ENCODE measurements at places on chromosomes 6 and 20.

DNA sequence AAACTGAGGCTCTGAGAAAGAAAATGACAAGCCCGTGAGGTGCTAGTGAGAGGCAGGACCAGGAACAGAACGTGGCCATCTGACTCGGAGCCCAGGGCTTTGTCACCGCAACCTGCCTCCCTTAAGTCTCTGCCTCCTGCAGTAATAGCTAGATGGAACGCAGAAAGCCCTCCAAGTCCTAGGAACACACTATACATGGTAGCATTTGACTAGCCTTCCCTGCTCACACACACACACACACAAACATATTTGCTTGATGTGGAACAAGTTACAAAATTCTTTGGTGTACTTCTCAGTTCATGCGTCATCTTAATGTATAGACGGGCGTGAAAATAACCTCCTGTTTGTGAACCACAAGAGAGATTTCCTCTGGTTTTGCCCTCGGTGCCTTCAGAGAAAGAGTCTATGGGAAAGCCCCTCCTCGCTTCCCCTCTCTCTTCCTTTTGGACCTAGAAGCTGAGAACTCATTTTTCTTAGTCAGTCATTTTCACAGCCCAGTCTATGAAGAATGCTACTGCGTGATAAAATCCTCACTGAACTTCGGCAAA is 38.8 kb downstream of the C6orf52 start:
- no peak for DNase-seq

DNA sequence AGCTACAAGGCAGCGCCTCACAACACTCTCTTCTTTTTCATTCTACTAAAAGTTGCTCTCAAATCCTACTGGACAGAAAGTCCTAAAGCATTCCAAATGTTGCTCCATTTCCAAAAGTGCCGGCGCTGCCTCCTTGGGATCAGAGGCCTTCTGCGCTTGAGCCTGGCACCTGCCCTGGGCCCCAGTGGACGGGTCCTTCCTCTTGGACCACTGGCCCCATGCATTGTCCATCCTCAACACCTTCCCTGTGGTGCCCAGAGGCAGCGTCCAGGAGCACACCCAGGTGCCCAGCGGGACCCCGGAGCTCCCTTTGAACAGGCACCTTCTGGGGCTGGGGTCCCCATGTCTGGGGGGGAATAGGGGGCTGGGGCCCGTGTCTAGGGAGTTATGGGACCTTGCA is 205.2 kb downstream of the ERMARD start:
- DNase-seq, result no peak

- no peak for DNase-seq
Observed at GRCh38 chr20:14878676-14879019, 541.2 kb upstream of the FLRT3 start.

GRCh38 chr6:5995658-5995948 is 11.1 kb downstream of the NRN1 start:
- DNase-seq, result no peak

DNA sequence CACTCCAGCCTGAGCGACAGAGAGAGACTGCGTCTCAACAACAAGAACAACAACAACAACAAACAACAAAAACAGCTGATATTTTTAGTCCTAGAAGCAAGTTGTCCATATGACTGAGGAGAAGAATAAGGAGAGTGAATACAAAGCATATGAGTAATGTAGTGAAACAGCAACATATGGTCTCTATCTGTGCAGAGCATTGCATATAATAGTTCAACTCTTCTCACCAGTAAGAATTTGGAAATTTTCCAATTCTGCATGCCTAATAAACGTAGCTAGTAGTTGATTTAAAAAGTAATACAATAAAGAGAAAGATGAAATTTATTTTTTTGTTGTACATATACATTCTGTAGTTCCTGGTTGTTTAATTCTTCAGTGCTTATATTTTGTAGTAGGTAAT is 129.7 kb upstream of the FAM83B start:
- no peak for DNase-seq

- DNase-seq, result no peak
Observed at GRCh38 chr20:43185901-43186300, 3.8 kb downstream of the PTPRT start.

DNA sequence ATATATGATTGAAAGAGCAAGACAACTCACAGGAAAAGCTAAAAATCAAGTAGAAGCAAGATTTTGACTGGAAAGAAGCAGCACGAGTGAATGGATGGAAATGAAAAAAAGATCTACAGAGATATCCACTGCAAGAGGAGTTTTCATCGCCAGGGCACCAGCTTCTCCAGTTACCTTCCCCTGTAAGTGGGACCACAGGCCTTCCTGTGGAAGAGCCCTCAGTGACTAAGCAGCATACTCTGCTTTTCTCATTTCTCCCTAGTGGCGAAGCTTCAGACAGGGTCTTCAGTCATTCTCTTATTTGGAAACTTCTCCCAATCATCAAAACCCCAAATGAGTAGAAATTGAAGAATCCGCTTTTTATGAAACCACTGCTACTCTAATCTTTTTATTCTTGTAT is 40.5 kb downstream of the ADGRB3 start:
- DNase-seq, result no peak

DNA sequence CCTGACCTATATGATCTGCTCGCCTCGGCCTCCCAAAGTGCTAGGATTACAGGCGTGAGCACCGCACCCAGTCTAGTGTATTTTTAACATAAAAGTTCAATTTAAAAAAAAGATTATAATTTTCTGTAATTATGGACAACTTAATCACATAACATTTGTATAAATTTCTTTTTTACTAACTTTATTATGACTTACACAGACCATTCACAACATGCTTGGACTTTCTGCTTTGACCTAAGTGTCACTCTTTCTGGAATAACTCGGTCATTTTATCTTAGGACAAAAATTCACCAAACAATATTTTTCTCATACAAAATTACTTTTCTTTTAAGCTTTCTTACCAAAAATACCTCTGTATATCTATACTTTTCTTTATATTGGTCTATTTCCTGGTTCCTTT is 15.4 kb upstream of the IL22RA2 start:
- DNase-seq, result no peak

GRCh38 chr6:147734151-147734550 is 225.7 kb downstream of the SAMD5 start:
- DNase-seq, result no peak

DNA sequence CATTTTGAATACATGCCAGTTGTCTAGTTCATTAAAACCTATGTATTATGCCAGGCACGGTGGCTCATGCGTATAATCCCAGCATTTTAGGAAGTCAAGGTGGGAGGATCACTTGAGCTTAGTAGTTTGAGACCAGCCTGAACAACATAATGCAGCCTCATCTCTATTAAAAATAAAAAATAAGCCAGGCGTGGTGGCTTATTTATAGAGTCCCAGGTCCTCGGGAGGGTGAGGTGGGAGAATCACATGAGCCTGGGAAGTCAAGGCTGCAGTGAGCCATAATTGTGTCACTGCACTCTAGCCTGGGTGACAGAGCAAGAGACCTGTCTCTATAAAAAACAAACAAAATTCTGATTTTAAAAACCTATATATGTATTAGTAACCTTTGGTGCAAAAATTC is 27.5 kb downstream of the ORC3 start:
- no peak for DNase-seq

- DNase-seq, result no peak
Observed at GRCh38 chr6:38987503-38987902, 61.1 kb upstream of the GLP1R start.

GRCh38 chr6:94227741-94228140 is 808.4 kb upstream of the EPHA7 start:
- DNase-seq, result no peak

- no peak for DNase-seq
Observed at GRCh38 chr6:128209771-128210170, 308.9 kb upstream of the THEMIS start.

GRCh38 chr6:101462576-101462975 is 69.1 kb downstream of the GRIK2 start:
- no peak for DNase-seq

DNA sequence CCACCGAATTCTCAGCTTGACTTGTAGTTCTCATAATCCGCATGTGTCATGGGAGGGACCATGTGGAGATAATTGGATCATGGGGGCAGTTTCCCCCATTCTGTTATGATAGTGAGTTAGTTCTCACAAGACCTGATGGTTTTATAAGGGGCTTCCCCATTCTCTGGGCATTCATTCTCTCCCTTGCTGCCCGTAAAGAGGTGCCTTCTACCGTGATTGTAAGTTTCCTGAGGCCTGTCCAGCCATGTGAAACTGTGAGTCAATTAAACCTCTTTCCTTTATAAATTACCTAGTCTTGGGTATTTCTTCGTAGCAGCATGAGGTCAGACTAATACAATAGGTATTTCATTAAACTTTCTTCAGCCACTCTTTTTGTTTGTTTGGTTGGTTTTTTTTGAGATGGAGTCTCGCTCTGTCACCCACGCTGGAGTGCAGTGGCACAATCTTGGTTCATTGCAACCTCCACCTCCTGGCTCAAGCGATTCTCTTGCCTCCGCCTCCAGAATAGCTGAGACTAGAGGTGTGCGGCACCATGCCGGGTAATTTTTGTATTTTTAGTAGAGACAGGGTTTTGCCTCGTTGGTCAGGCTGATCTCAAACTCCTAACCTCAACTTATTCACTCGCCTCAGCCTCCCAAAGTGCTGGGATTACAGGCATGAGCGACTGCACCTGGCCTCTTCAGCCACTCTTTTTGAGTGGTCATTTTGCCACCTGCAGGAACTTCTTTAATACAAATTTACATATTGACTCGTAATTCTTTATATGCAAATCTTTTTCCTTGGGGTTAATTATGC is 36.3 kb downstream of the GSTA2 start:
- no peak for DNase-seq

GRCh38 chr6:100062621-100063020 is 68.6 kb upstream of the MCHR2 start:
- no peak for DNase-seq

GRCh38 chr6:27293436-27294098 is 18.5 kb downstream of the POM121L2 start:
- DNase-seq, result no peak

DNA sequence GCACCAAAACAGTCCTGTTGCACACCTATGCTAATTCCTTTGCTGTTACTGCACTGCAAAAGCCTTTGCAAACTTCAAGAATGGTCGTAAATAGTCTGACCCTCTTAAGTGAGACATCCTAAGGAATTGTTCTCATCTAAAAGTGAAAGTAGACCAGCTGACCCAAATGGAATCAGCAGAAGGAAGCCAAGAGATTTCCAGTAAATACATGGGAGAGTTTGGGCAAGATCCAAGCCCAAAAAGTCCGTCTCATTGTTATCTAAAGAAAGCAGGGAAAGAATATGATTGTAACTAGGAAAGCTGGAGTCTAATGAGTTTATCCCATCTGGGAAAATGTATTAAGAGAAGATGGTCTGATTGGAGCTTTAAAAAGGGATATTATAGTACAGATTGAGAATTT is 43.0 kb upstream of the HIVEP1 start:
- DNase-seq, result no peak

GRCh38 chr20:2507464-2507863 is 1.3 kb downstream of the ZNF343 start:
- no peak for DNase-seq

DNA sequence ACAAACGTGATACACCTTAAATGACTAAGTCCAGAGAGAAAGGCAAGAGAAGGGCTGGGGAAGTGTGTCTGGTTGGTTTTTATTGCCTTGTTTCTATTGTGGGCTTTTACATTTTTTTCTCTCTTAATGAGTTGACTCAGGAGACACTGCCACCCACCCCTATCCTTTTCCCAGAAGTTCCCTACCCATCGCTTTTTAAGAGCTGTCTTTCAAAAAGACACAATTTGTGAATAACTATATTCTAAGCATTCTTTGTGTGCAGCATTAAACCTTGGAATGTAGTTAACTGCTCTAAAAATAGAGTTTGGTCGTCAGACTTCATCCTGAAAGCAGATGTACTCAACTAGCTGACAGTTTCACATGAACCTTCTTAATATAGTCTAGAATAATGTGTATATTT is 174.9 kb downstream of the ISM1 start:
- DNase-seq, result no peak

DNA sequence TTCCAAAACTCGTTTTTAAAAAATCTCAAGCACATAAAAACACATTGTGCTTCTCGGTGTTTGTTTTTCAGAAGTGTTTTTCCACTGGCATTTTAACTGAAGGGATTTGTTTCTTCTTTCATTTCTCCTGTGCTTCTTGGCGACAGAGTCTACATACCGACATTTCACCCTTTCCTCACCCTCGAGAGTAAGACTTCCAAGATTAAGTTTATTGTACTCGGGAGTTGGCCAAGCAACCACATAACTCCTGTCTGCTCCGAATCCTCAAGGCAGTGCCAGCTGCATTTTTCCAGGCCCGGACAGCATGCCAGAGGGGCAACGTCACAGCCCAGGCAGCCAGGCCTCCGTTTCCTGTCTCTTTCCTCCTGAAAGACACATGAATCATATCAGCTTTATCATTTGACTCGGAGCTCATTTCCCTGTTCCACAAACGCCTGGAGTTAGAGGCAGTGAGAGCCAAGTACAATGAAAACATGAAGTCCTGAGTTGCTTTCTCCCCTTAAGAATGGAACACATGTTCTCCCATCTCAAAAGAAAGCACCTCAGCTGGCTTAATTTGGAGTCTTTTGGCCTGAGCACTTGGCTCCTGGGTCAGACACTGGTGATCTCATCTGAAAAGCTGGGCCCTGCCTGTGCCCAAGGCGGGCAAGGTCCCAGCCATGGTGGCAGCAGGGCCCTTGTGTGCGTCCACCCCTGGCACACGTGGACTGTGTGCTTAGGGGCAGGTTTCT is 23.2 kb upstream of the FAM50B start:
- DNase-seq, result peak; percentile 73

- DNase-seq, result no peak
Observed at GRCh38 chr6:17389274-17389847, 4.0 kb upstream of the CAP2 start.

DNA sequence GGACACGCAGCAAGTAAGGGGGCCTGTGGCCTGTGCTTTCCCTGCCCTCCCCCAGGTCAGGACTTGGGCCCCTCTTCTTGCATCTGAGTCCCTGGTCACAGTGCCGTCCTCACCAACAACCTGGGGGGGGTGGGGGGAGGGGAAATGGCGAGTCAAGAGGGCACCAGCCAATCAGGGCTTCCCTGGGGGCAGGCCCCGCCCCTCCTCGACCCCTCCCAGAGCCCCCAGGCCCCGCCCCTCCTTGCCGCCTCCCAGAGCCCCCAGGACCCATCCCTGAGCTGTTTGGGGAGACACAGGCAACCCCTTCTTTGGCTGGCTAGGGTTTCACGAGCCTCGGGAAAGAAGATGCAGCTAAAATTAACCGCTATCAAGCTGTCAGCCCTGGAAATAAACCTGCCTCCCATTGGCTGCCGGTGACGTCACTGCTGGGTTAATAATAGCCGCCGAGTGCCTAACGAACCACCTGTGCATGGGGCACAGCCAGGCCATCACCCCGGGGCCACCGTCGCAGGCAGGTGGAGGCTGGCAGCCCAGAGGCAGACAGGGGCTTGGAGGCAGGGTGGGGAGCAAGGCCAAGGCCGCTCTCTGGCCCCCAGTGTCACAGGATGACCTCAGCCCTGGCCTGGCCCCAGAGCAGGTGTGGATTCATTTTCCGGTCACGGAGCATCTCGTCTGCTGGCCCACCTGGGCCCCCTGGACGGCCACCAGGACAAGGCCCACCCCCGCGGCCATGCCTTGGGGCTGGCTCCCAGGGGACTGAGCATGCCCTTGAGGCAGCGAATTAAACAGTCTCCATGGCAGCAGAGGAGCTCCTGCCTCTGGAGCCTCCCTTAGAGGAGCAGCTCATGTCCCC is 3.2 kb upstream of the EEF1A2 start:
- DNase-seq, result peak; percentile 88

GRCh38 chr6:2375443-2375842 is 130.0 kb upstream of the GMDS start:
- DNase-seq, result no peak

Measured in head of caudate nucleus (tissue), 42 donors.